Left ventricle myocardium superior (tissue), 1 donor: ENCODE measurements at places on chromosomes 7 and 10.

GRCh38 chr7:16260236-16260728, 161.1 kb downstream of the CRPPA start:
- no peak for DNase-seq

DNA sequence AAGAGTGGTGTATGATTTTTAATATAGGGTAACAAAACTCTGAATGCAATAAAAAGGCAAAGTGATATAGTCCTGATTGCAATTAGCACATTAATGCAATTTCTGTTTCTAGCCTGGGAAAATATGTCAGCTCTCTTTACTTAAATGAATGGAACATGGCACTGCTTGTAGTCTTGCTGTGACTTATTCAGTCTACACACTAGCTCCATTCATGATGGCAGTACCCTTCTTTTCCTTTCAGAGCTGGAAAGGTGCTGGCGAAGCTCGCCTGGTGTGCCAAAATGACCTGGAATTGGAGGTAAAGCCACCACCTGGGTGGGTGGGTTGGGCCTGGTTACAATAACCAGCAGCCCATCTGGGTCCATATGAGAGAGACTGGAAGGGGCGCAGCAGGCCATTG, 85.3 kb downstream of the ZNF365 start:
- peak; percentile 23 for DNase-seq

GRCh38 chr7:133358708-133359107, 105.8 kb downstream of the EXOC4 start:
- DNase-seq = no peak

GRCh38 chr10:25820874-25821273, 113.2 kb upstream of the MYO3A start:
- DNase-seq = no peak

GRCh38 chr7:151249732-151250072, 1.2 kb upstream of the SMARCD3 start:
- peak; percentile 79 for DNase-seq
